Midbrain (tissue), 1 donor: ENCODE measurements at places on chromosomes 6 and 20.
A peak's percentile ranks its signal among the peaks of the same experiment; 100 is the strongest.

DNA sequence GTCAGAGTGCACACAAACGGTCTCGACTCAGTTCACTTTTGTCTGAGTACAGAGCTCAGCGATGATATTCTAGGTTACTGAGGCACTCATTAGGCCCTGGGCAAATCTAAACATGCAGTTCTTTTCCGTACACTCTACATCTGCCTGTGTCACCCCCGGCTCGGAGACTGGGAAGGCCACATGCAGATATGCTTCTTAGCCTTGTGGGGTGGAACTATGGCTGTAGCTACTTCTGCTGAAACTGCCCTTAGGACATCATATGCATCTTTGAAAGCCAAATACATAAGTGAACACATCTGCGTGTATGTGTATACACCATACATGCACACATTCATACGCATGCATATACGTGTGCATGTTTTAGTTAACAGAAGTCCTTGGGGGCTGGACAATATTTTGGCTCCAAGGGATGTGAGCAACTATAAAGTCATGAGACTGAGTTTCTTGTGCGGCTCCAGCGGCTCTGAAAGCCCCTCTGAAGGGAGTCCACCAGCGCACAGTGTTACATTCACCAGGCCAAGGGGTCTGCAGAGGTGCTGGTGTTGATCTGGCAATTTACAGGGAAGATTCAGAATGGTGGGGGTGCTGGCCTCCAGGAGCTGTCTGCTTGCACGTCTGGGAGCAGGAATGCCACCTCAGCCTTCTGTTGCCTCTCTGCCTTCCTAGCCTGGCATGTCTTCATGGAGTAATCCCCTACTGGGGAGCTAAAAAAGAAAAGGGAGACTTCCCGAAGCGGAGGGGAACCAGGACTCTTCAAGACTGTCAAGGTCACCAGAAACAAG lies 31.6 kb downstream of the PSMG4 start:
- no peak for DNase-seq

DNA sequence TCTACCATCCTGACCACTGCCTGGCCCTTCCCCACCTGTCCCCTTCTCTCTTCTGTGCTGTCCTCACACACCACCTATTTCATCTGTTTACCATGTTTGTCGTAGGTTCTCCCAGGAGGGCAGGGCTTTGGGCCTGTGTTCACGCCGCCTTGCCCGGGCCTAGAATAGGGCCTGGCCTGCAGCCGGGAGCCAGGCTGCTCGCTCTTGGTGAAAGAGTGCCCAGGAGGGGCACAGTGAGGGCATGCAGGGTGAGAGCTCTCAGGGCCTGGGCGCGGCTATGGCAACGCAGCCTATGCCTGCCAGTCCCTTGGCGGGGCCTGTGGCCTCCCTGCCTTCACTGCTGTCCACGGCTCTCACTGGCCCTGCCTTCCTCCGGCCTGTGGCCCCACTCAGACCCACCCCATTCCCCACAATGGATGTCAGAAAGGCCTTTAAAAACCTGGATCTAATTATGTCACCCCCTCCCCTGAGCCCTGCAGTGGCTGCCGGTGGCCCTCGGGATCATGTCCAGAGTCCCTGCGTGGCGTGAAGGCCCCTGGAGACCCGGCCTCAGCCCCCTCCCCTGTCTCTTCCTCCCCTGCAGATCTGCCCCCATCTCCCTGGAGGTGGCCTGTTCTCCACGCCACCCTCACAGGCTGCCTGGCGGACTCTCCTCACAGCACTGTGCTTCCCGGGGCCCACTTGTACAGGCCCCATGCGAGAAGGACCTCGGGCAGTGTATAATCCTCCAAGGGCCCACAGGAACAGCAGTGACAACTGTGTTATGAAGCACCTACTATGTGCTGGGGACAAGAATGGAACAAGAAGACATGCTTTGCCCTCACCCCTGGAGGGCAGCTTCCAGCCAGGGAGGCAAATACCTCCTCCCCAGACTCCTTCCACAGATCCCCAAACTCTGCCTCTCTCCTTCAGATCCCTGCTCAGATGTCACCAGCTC lies 22.9 kb upstream of the NOL4L start:
- DNase-seq: no peak

- DNase-seq: no peak
Observed at GRCh38 chr6:334536-335510, 42.5 kb downstream of the DUSP22 start.

DNA sequence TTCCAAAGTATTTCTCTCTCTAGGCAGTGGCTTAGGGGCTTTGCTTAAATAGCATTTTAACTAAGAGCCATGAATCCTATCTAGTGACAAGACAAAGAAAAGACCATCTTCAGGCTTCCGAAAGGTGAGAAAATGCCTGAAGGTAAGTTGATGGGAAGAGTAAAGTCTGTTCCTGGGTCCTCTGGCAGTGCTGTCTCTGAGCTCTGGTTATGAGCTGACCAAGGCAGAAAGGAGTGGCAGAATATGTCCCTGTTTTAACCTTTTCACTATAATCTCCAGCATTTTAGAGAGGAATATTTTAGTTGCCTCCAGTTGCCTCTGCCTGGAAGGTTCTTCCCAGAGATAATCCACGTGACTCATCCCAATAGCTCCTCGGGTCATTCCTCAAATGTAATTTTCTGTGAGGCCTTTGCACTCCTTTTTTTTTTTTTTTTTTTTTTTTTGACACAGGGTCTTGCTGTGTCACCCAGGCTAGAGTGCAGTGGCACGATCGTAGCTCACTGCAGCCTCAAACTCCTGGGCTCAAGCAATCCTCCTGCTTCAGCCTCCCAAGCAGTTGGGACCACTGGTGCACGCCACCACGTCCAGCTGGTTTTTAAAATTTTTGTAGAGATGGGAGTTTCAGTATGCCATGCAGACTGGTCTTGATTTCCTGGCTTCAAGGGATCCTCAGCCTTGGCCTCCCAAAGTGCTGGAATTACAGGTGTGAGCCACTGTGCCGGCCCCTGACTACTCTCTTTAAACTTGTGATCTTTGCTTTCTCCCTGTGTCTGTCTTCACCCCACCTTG lies 3.7 kb upstream of the ARMH2 start:
- no peak for DNase-seq

- no peak for DNase-seq
Observed at GRCh38 chr6:167294241-167294640, 3.1 kb downstream of the UNC93A start.

- DNase-seq: no peak
Observed at GRCh38 chr6:20879121-20879520, 344.9 kb downstream of the CDKAL1 start.

DNA sequence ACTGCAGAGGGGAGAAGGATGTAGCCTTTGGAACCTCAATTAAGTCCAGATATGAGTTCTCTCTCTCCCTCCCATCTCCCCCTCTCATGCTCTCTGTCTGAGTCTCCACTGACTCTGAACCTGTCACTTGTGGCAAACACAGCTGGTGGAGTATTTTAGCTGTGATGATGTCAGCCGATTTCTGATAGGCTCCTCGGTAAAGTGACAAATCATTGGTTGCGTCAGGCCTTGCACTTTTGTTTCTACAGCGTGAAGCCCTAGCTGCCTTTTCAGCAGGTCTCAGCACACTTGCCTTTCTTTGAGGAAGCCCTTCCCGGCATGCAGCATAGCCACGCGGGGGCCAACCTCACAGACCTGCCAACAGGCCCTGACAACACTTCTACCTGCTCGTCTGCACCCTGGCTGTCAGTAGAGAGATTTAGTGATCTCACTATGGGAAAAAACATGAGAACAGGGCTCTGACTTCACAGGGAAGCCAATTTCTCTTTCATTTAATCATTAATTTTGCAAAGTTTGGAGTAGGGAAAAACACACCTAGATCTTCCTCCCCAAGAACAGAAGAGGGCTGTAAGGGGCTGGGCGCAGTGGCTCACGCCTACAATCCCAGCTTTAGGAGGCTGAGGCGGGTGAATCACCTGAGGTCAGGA lies 84.4 kb downstream of the GMPR start:
- peak; percentile 68 for DNase-seq

- DNase-seq: no peak
Observed at GRCh38 chr6:56766806-56767178, 124.1 kb upstream of the DST start.

GRCh38 chr6:96862560-96862959 lies 25.3 kb upstream of the GPR63 start:
- DNase-seq: no peak

GRCh38 chr6:100491952-100492670 lies 27.4 kb upstream of the SIM1 start:
- no peak for DNase-seq

DNA sequence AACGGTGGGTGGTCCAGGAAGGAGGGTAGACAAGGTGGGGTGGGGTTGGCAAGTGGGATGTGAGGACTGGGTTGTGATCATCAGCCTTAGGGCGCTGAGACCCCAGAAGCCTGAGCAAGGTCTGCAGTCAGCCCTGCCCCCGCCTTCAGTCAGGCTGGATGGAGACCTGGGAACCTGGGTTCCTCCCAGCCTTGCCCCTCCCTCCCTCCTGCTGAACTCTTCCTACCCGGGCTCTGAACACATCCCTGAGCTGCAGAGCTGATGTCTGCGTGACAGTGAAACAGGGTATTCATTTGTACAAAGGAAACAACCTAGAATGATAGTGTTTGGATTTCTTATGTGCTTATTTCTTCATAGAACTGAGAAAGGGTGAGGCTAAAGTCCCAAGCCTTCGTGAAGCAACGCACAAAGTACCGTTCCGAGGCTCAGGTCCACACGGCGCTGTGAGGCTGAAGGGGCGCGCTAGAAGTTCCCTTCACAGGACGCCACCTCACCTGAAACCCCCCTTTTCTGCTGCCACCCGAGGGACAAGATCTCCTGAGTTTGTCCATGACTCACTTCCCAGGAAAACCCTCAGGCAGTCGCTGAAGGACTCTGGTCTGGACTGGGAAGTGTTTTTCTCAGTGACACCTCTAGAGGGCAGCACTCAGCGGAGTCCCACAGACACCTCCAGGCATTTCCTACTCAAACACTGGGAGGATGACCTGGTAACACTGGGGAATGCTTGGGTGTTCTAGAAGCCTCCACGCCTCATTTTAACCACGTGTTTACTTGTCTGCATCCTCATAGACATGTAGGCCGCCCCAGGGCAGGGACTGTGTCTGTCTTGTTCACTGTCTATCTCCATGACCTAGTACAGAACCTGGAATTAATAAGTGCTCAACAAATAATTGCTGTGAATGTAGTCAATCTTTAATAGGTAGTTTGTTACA lies 1.2 kb downstream of the GSTA5 start:
- peak; percentile 3 for DNase-seq

DNA sequence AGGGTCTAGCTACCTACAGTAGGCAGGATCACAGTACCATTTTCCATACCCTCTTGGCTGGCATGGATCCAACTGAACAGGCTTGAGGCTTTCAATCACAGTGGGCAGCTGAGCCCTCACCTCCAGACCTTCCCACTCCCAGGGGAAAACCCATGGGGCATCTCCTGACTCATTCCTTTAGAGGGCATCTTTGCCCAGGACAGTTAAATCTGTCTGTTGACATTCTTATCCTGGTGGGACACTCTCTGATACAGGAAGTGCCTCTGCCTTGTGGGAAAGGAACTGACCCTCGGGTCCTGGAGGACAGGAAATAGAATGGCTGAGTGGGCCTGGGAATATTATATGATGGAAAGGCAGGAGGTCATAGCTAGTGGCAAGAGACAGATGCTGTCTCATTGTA lies 10.2 kb upstream of the EPB41L1 start:
- DNase-seq: no peak
